ENCODE measurements at places on chromosomes 12 and 14. TPM values are rescaled to one million over a fixed set of nuclear protein-coding genes. Genes with fewer than 3 reads are reported as not detected.

NANOG gene
- under 0.01 TPM for total RNA-seq

KERA gene
- total RNA-seq, result not detected

CRACR2A gene
- total RNA-seq, result 1.2 TPM

C12orf54 gene
- not detected for total RNA-seq

LAG3 gene
- total RNA-seq, result 0.11 TPM

RNU4-1 gene
- total RNA-seq, result under 0.01 TPM

TROAP gene
- total RNA-seq, result 7.6 TPM

CD69 gene
- 0.22 TPM for total RNA-seq

GPR132 gene
- 0.79 TPM for total RNA-seq

MYBPC1 gene
- total RNA-seq, result not detected

HOXC4 gene
- total RNA-seq, result 2.0 TPM

RASSF9 gene
- total RNA-seq, result under 0.01 TPM

PLEKHH1 gene
- 1.2 TPM for total RNA-seq

TRIM9 gene
- 2.7 TPM for total RNA-seq

OR4K5 gene
- total RNA-seq, result not detected

LRIG3 gene
- total RNA-seq, result 9.0 TPM

MSI1 gene
- total RNA-seq, result 0.39 TPM

DCP1B gene
- 15.3 TPM for total RNA-seq

RPS6KA5 gene
- 0.76 TPM for total RNA-seq

ARMH4 gene
- total RNA-seq, result 5.6 TPM

CMA1 gene
- not detected for total RNA-seq

PIWIL1 gene
- not detected for total RNA-seq

RTL1 gene
- total RNA-seq, result not detected

IFNG-AS1 gene
- total RNA-seq, result not detected

ISM2 gene
- total RNA-seq, result under 0.01 TPM

HOXC9 gene
- total RNA-seq, result not detected

DPY19L2 gene
- total RNA-seq, result 4.7 TPM

SERPINA9 gene
- total RNA-seq, result not detected

CPNE6 gene
- not detected for total RNA-seq

ZDHHC22 gene
- total RNA-seq, result not detected

IL23A gene
- total RNA-seq, result not detected

PRB2 gene
- not detected for total RNA-seq

SLCO1B1 gene
- not detected for total RNA-seq

SNAPC1 gene
- 8.8 TPM for total RNA-seq

C12orf50 gene
- not detected for total RNA-seq

PITPNM2 gene
- total RNA-seq, result 11.7 TPM

MGST1 gene
- 15.7 TPM for total RNA-seq

ARHGAP9 gene
- not detected for total RNA-seq

GLS2 gene
- not detected for total RNA-seq

PTGER2 gene
- total RNA-seq, result not detected

PMEL gene
- 7.1 TPM for total RNA-seq
